Stimulated activated CD4-positive, alpha-beta T cell treated with anti-CD3 and anti-CD28 coated beads, Interleukin-12 subunit alpha, Interleukin-12 subunit beta, amount 100 ng/mL, for 48 hours (primary cell): ENCODE measurements at places on chromosomes 5 and 9.

- DNase-seq, result no peak
Measured at GRCh38 chr5:81577091-81577490, 173.8 kb downstream of the SSBP2 start.

GRCh38 chr9:84111726-84112125 is 131.1 kb downstream of the RMI1 start:
- no peak for DNase-seq

DNA sequence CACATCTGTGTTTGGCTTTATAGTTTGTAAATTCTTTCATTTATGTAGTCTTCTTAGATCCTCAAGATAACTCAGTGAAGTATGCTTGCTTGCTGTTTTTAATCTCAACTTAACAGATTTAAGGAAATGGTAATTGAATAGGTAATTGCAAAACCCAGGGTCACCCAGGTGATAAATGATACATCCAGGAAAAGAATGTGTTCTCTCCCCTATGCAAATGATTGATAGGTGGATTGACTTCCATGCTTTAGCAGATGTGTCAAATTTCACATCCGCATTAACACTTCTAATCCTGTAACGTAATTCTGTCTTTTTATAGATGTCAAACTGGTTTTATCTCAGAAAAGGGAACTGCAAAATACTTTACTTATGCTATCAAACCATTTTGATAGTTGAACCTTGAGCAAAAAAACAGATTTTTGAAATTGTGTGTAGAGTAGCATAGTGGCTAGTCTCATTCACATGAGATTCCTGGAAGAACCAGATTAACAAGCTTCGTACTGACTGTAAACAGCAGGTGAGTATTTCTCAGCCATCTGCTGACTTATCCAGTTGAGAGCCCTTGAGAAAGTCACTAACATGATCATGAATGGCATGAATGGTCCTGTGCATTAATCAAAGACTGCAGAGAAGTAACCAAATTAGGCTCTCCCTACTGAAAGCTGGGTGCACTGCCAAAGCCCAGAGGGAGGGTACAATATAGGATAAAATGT is 86.7 kb upstream of the PAM start:
- DNase-seq, result no peak

DNA sequence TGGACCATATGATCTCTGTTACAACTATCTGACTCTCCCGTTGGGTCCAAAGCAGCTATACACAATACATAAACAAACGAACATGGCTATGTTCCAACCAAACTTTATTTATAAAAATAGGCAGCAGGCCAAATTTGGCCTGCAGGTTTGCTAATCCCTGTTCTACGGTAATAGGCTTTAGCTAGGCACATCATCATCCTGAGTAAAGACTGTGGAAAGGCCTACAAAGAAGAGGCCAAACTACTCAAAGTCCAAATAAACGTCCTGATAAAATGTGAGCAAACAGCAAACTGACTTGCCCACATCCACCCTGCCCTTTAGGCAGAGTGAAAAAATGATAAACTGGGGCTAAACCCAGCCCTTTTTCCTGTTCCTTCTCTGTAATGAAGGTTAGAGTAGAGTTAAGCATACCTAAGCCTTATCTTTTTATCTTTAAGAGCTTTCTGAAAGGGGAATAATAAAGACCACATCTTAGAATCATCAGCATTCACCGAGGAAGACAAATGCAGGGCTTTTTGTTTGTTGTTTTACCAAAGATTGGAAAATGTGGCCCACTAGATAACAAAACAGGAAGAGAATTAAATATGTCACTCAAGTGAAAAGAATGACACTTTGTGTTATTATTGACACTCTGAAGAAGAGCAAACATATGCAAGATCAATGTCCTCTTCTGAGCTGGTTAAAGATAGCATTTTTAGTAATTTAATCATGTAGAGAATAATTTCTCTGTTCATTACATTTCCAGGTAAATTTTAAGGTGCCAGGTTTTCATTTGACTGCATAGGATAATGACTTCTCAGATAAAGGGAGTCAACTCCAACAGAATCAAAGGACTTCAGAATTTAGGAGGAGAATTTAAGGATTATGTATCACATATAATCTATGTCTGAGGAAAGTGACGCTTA is 160.0 kb upstream of the GNA14 start:
- DNase-seq, result no peak

DNA sequence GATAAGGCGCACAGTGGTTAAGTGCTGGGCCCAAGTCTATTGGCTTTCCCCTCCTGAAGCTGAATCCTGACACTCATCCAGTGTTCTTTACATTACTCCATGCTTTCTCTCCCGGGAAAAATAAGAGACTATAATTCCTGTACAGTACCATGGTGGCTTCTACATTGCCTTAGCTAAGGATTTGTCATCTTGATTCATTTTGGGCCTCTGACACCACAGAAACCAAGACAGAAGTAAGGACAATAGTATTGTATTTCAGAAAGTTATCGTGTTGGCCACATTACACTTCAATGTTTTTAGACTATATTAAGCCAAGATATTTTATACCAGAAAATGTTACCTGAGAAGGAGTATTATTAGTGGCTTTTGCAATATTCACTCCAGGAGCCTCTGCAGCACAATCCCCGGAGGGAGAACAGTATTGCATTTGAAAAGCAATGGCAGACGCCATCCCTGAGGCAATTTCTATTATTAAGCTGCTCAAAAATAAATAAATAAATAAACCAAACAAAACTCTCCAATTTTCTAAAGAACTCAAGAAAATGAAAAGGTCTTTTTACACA is 267.9 kb downstream of the ENC1 start:
- no peak for DNase-seq

GRCh38 chr5:42360056-42360455 is 63.2 kb upstream of the GHR start:
- DNase-seq, result no peak

DNA sequence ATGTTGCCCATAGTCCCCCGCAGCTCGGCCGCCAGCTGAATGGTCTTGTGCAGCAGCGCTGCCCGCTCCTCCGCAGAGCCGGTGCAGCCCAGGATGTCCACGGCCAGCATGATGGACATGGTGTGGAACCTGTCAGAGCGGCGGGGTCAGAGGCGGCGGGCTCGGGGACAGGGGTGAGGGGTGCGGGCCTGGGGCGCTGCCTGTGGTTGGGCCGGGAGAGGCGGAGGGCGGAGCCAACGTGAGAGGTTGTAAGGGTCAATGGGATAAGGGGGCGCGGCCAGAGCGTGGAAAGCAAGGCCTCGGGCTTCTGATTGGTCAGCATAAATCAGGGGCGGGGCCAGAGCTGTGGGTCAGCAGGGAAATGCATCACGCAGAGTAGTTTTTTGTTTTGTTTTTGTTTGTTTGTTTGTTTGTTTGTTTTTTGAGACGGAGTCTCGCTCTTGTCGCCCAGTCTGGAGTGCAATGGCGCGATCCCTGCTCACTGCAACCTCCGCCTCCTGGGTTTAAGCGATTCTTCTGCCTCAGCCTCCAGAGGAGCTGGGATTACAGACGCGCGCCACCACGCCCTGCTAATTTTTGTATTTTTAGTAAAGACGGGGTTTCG is 6.8 kb upstream of the TOR2A start:
- DNase-seq, result no peak

GRCh38 chr5:109901628-109901981 is 211.9 kb downstream of the MAN2A1 start:
- no peak for DNase-seq

GRCh38 chr5:158313027-158313732 is 454.2 kb upstream of the CLINT1 start:
- no peak for DNase-seq

DNA sequence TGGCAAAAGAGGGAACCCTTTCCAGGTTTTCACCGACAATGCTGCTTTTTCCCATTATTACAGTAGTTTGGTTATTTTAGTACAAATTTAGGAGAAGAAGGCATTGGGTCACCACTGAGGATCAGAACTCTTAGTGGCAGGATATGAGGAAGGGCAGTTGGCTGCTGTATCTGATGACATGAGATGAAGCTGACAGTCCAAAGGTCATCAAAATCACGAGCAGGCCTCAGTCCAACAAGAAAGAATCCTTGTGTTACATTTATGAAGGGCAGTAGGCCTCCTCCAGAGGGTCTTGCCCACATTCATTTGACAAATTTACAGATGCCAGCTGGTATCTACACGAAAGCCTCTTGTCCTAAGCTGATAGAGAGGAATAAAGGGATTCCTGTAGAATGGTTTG is 49.5 kb upstream of the COL15A1 start:
- DNase-seq, result no peak

- no peak for DNase-seq
Measured at GRCh38 chr5:6900247-6901227, 187.3 kb downstream of the TENT4A start.

GRCh38 chr5:66138637-66139317 is 5.3 kb upstream of the SREK1 start:
- no peak for DNase-seq

DNA sequence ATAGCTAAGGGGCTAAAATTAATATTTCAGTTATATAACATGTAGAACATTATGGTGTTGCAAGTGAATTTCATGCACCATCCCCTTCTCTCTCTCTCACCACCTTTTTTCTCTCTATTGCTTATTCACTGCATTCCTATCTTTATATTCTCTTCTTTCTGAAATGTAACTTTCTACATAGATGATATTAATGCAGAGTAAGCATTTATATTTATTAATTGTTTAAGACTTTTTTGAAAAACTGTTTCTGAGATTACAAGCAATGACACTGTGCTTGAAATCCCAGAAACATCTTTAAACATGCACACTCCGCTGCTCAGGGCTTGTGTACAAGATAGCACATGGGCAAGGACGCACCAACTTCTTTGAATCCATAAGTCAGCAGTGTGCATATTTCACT is 567.7 kb upstream of the SGCD start:
- no peak for DNase-seq

GRCh38 chr5:148820461-148821395 is 5.7 kb upstream of the ADRB2 start:
- DNase-seq, result no peak

- no peak for DNase-seq
Measured at GRCh38 chr5:177300236-177300880, 3.2 kb downstream of the RAB24 start.

GRCh38 chr9:84103651-84104377 is 123.2 kb downstream of the RMI1 start:
- no peak for DNase-seq
